ENCODE measurements at places on chromosomes 11 and 22. TPM values are rescaled to one million over a fixed set of nuclear protein-coding genes. Genes with fewer than 3 reads are reported as not detected.

Gene KIRREL3
- not detected for total RNA-seq

Gene MMP11
- 1.9 TPM for total RNA-seq

Gene SMC1B
- not detected for total RNA-seq

Gene MISFA
- total RNA-seq: not detected

Gene SHISAL1
- total RNA-seq: not detected

DNA sequence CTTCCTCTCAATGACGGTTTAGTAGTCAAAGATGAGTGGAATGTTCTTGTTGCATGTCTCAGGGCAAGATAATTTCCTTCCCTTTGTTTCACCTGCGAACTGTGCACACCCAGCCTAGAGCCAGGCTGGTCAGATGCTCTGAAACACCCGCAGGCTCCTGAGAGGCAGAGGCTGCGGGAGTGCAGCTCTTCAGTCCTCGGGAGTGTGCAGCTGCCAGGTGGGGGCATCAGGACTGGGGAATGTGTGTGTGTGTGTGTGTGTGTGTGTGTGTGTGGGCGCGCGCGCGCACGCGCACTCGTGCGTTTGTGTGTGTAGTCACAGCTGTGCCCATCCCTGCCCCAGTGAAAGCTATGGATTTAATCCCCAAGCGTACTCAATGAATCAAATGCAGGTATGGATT is 136.2 kb upstream of the NTM start:
- DNase-seq: no peak

GRCh38 chr22:48665311-48665995 is 1162.2 kb downstream of the BRD1 start:
- DNase-seq: no peak

DNA sequence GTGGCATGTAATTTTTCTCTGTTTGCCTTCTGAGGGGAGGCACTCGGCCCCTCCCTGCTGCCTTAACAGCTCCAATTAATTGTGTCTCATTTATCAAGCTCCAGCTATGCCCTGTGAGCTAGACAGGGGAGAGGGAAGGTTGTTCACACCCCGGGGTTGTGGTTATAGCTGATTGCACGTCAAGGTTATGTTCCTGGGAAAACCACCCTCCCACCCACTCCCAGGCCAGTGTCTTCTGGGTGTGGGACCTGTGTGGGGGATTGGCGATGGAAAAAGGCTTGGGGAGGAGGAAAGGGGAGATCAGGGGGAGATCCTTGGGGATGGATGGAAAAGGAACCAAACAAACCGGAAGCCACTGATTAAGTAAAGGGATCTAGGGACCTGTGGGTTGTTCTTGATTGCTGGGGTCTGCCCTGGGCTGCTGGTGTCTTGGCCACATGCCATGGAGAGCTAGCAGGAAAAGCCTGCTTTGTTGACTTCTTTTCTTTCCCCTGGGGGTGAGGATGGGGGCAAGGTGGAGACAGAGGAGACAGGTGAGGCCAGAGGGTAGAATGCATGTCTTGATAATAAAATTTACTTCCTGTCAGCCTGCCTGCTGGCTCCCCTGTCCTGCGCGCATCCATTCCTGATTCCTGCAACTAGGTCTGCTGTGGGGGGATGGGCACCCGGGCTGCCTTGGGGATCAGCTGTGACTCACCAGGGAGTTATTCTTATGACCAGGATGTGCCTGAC is 13.5 kb upstream of the SORL1-AS1 start:
- DNase-seq: peak; percentile 72

DNA sequence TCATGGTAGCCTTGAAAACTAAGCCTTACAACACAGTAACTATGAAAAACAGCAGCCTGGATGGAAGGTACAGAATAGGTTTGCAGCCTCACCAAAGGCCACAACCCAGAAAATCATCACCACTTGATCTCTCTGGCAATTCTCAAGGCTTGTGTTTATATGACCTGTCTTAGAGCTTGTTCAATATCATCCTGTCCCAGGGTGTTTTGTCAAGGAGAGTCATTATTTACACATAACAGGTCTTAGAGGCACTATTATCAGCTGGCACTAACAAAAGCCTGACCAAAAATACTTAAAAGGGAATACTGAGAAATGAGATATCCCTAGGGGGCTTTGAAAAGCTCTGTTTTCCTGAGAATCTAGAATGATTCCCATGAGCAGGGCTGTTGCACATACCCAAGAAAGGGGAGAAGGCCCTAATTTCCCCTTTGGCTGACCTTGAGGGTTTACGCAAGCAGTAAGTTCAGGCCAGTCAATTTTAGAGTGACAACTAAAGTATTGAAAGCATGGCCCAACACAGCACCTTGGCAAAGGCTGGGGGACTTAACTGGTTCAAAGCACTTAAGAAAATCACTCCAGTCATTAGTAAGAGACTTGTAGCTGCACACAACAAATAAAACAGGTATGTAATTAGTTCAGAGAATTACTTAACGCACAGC is 7.9 kb downstream of the SC5D start:
- DNase-seq: no peak

DNA sequence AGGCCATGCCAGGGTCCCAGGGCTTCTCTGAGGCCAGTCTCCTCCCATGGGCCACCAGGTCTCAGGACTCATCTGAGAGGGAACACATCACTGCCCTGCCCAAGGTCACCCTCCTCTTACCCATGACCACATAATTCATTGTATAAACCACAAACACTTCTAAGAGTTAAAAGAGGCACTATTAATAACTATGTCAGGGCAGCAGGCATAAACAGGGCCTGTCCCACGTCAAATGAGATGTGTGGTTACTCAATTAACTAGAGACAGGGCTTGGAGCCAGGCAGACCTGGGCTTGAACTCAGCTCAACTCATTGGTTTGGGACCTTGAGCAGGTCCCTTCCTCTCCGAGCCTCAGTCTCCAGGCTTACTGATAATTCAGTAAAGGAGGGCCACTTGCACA is 33.1 kb downstream of the ARAP1 start:
- DNase-seq: no peak

GRCh38 chr11:61999141-61999975 is 31.9 kb upstream of the FTH1 start:
- no peak for DNase-seq

Measured in CD8-positive, alpha-beta T cell (primary cell).